ENCODE measurements at places on chromosomes 7 and 10.
A peak's percentile ranks its signal among the peaks of the same experiment; 100 is the strongest.

- no peak for DNase-seq
These were observed 30.0 kb downstream of the GBF1 start for GRCh38 chr10:102275343-102275742.

GRCh38 chr7:121336579-121336978 is 7.8 kb downstream of the WNT16 start:
- no peak for DNase-seq

DNA sequence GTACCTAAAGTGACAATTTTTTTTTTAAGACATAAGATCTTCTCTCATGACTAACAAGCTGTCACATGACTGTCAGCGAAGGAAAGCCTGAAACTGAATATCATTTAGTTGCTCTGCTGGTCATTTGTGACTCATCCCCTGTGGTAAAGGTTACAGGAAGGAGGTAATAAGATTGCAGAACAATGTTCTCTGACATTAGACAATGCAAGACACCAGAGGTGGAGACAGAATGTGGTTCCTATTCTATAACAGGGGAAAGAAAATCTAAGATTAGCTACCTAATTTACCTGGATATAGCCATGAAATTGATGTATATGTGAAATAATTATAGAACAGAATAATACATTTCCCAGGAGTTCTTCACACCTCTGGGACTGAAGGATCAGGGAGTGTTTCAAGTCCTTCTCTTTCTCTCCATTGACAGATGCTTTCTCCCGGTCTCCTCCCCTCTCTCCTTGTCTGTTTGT is 47.7 kb downstream of the LRGUK start:
- peak; percentile 84 for DNase-seq

DNA sequence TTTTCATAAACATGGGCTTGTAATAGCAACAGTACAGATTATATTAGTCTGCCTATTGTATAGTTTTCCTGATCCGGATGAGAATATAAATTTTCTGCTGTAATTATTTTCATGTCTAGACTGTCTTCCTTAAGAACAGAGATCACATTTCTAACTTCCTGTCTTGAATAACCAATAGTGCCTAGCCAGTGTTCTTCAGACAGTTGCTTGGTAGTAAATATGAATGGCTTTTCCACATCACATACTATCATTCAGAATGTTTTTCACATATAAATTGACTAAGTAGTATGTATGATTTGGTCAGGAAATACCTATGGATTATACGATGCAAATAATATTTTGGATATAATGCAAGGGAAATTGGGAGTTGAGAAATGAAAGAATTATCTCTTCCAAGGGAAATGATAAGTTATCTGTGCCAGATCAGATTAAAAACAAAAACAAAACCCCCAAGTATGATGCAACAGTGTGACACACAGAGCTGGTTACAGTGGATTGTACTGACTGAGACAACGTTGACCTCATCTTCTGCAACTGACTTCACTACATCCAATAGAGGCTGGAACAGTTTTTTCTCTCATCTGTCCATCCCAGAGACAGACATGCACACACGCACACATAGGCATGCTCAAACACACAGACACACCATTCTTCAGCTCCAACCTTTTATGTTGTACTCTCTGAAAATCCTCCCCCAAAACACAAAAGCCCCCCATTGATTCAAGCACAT is 16.4 kb downstream of the ITGA8 start:
- DNase-seq = no peak

DNA sequence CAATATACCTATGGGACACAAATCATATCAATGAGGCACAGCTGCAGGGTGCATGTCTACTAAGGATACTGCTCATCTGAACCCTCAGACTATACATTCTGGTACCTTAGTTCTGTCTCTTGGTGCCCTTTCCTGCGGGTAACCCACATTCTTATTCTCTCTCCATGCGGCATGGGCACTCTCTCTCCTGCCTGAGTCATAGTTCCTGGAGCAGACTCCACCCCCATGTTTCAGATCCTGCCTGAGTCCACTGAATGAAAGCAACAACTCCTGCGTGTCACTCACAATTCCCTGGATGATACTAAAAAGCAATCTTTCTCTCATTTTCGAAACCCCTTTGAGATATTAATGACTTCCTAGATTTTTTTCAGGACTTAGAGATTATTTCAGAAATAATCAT is 653.1 kb upstream of the C7orf33 start:
- DNase-seq = no peak

DNA sequence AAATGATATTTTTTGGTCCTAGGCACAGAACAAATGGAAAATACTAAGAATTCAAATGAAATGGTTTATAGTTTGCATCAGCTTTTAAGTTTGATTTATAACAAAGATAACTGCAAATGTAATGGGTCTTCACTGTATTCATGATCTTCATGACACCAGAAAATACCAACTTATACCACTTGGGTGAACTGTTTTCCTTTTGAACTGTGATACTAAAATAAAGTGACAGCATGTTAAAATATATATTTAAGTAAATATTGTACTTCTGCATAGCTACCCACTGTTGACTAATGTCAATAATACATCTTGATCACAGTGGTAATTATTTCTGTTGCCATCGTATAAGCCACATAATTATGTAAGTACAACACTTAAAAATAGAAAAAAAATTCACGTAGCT is 442.0 kb upstream of the ANKRD30A start:
- DNase-seq = no peak

DNA sequence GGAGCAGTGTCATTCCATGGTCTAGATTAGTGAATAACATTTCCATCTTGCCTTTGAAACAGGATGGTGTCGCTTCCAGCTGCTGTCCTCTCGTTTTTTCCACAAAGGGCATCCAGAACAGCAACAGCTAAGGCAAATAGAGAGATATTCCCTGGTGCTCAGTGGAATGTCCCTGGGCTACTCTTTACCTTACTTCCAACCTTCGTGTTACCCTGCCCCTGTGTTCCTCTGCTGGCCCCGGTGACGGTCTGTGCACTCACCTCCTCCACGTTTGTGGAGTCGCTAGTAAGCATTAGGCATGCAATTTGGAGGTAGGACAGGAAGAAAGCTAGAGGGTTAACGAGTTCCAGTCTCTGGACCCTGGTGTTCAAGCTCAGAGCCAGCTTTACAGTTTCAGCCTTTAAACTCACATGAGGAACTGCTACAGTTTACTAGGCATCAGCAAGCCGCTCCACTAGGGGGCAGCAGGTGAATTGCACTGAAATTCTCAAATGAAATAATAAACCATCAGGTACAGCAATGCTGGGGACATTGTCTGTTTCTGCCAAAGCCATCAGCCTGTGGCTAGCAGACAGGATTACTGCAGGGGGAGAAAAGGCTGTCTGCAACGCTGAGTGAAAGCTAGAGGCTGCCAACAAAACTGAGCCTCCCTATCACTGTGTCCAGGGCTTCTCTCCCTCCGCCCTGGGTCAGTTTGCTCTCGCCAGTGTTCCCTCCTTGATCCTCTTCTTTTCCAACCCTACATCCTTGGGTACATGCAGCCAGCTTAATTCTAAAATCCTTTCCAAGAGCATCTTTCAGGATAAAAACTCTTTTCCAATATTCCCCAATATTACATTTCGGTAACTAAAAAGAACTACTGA is 9.0 kb downstream of the MRPL32 start:
- peak; percentile 57 for DNase-seq

DNA sequence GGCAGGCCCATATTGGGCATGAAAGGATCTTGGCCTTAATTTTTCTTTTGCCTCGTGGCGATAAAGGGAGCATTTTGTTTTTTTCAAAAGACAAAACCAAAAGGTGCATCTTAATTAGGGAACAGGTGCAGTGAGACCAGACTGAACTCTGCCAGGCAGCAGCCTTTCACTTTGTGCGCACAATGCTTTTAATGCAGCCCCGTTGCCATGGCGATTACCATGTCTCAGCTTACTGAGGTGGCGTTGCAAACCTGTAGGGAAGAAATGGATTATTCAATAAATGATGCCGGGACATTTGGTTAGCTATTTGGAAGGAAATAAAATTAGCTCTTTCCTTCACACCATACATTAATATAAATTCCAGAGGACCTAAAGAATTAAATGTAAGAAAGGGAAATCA is 61.9 kb downstream of the MYL10 start:
- no peak for DNase-seq

DNA sequence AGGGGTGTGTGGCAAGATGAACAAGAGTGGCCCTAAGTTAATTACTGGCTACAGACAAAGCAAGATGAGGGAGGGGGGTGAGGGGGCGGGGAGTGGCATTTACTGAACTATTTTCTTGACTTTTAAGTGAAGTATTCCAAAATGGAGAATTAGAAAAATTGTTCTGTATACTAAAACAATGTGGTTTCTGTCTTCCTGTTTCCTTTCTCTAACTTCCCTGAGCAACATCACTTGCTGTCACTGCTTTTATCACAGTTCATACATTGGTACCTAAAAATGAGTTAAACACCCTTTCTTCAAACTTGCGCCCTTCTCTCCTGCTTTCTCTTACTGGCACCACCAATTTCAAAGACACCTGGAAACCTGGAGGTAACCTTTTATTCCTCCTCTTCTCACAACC is 21.6 kb downstream of the PDZD8 start:
- DNase-seq = no peak

GRCh38 chr7:150368884-150369747 is 494 bp downstream of the REPIN1 start:
- DNase-seq = peak; percentile 89
